Activated effector memory CD4-positive, alpha-beta T cell treated with Interleukin-2 at 50 U/mL for 16 hours (primary cell): ENCODE measurements at places on chromosomes 7 and 10.
A peak's percentile ranks its signal among the peaks of the same experiment; 100 is the strongest.

- DNase-seq = no peak
Measured at GRCh38 chr10:17768957-17769356, 17.0 kb downstream of the TMEM236 start.

DNA sequence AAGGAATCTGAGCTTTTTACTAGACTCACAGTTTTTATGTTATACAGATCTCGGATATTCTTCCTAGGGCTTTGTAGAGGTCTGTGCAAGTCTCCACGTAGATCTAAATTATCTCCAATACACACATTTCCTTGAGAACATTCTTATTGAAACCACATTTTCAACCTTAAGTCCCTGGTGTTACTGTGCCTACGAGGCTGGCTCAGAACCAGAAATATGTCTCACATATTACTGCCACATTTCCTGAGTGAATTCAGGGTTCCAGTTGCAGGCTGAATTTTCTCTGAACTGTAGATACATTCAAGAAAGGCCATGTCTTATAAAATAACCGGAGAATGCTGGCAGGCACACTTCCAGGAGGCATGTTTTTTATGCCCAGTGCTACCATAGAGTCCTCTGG, 46.5 kb downstream of the INHBA start:
- DNase-seq = no peak

GRCh38 chr10:83516788-83517187, 622.5 kb upstream of the GHITM start:
- DNase-seq = no peak

DNA sequence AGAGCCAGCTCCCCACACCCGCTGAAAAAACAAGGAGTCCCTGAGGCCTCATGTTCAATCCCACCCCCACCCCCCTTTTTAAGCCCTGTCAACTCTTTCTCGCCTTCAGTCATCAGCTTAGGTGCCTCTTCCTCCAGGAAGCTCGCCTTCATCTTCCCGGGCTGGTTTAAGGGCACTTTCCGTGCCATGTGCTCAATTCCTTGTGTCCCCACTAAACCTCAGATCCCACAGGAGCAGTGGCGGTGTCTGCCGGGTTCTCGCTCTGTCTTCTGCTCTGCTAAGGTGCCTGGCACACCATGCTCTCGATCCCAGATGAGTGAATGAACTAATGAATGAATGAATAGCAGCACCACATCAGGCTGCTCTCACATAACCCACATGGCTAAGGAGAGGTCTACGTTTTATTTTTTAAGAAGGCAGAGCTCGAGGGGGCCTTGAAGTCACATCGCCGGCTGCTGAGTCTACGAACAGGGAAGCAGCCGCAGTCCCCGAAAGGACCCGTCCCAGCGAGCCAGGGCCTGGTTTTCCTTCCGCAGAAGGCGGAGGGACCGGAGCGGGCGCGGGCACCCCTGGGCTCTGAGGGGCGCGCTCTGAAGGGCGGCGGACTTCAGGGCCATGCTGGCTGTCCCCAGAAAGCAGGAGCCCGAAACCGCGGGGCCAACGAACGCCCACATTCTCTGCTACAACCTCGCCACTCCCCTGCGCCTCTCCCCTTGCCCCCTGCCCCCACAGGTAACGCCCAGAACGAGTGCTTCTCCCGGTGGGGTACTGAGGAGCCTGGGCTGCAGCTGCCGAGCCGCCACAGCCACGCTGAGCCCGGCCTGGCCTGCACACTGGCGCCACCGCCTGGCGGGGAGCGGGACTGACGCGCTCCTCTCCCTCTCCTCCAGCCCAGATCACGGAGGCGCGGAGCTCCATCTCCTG, 73.4 kb upstream of the KCNMA1 start:
- DNase-seq = peak; percentile 60

- DNase-seq = no peak
Measured at GRCh38 chr10:35041502-35041879, 48.6 kb downstream of the CUL2 start.

- DNase-seq = no peak
Measured at GRCh38 chr7:40244226-40244625, 109.4 kb downstream of the SUGCT start.

DNA sequence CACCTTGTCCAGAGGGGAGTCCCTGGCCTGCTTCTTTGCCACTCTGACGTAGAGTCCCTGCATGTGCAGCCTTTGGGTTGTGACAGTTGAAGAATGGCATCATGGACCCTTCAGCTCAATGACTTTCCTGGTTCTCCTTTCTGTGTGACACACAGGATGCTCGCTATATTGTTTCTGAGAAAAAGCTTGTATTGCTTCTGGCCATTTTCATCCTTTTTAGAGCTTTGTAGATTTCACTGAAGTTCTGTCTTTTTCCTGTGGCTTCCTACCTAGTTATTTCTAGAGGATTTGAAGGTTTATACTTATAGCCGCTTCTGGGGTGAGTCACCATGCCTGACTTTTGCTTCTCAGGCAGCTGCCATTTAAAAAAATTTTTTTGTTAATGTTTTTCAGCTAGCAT, 27.0 kb downstream of the SND1 start:
- DNase-seq = no peak

DNA sequence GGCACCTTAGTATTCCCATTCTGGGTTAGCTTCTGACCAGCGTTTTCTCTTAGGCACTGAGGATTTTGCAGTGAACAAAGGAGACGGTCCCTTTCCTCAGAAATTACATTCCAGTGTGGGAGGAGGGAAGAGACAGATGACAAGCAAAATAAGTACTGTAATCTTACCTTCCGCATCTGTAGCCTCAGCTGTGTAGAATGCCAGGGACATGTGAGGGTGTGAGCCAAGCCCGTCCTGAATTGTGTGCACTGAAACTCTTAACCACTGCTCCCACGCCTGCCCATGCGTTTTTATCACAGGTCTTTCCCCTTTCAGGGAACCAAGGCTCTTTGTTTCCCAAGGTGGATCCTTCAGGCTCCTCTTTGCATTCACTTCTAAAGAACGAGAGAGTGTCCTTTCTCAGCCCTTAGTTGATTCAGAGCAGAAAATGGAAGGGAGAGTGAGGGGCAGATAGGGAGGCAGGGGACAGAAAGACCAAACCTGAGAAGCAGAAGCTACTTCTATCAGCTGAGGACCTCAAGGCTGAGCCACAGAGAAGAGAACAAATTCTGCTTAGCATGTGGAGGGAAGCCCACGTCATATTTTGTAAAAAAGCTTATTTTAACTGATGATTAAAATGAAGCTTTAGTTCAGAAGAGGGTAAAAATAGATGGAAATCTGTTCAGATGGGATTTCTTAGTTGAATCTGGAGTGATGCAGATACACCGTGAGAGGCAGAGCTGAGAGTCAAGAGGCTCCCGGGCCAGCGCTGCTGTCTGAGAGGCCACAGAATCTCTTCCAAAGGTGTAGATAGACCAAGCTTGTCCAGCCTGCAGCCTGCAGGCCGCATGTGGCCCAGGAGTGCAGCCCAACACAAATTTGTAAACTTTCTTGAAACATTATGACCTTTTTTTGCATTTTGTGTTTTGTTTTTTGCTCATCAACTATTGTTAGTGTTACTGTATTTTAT, 122.5 kb downstream of the CCNY start:
- no peak for DNase-seq

GRCh38 chr7:477626-478220, 41.9 kb downstream of the PDGFA start:
- no peak for DNase-seq

DNA sequence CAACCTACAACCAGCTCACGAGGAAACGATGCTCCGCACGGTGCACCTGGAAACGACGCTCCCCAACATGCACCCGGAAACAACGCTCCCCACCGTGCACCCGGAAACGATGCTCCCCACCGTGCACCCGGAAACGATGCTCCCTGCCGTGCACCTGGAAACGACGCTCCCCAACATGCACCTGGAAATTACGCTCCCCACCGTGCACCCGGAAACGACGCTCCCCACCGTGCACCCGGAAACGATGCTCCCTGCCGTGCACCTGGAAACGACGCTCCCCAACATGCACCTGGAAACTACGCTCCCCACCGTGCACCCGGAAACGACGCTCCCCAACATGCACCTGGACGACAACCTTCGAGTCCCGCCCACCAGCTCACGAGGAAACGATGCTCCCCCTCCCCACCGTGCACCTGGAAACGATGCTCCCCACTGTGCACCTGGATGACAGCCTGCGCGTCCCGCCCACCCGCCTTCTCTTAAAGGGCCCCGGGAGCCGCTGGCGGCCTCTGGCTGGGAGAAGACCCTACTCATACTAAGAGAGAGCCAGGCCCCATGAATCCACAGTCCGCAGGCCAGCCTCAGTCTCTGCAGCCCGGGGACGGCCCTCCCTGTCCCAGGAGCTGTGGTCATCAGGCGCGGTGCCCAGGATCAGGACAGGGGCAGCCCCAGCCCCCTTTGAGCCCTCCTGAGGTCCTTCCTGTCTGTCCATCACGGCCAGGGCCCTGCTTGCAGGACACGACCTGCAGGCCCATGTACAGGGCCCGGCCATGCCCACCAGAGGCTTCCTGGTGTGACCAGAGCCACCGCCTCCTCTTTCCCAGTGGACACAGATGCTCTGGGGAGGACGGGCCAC, 98.3 kb downstream of the PDGFA start:
- no peak for DNase-seq

- DNase-seq = no peak
Measured at GRCh38 chr10:78991187-78991586, 77.6 kb upstream of the ZMIZ1 start.

GRCh38 chr10:133168617-133169031, 8.6 kb downstream of the KNDC1 start:
- DNase-seq = no peak

DNA sequence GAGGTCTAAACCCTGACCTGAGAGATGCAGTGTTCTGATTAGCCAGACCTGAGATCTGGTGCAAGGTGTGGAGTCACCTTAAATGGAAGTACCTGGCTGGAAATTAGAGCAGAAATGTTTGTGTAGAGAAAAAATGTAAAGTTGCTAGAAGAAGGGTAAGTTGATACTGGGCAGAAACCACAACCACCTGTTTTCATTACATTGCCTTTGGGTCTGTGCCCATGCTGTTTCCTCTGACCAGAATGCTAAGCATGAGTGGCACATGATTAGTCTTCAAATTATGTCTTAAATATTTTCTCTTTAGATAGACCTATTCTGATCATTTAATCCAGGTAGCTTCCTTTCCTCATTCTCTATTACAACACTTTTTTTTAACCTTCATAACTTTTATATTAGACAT, 69.0 kb downstream of the CASD1 start:
- DNase-seq = no peak

DNA sequence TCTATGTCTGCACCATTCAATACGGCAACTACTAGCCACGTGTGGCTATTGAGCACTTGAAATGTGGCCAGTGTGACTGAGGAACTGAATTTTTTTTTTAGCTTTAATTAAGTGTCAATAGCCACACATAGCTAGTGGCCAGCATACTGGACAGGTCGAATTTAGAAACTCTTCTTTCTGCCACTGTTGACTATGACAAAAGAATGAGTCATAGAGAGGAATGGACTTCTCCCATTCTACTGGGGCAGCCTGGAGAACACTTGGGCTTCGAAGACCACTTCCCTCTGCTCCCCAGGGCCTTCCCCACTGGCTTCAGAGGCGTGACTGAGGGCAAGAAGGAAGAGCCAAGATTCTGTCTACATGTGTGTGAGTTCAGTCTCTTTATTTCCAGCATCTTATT, 137.5 kb downstream of the SNX10 start:
- DNase-seq = no peak

- no peak for DNase-seq
Measured at GRCh38 chr7:76316984-76317781, 14.7 kb downstream of the HSPB1 start.

GRCh38 chr7:105352018-105352612, 36.6 kb downstream of the SRPK2 start:
- peak; percentile 45 for DNase-seq

DNA sequence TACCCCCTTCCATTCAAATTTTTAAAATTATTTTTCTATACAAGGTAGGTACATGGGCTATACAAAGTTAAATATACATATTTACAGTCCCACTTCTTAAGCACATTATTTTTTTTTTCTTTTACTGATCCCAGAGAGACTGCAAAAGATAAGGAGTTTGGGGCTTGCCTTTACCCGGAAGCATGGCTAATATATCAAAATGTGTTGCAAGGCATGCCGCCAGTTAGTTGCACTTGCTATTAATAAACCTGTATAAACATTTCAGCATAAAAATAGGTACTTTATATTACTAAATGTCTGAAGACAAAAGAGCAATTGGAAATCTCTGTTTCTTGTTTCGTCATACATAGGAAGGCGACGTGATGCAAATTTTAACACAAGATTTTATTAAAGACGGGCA, 21.5 kb upstream of the PDLIM1 start:
- DNase-seq = no peak
